ENCODE measurements at places on chromosomes 3 and 15. TPM values are rescaled to one million over a fixed set of nuclear protein-coding genes. Genes with fewer than 3 reads are reported as not detected.

DNA sequence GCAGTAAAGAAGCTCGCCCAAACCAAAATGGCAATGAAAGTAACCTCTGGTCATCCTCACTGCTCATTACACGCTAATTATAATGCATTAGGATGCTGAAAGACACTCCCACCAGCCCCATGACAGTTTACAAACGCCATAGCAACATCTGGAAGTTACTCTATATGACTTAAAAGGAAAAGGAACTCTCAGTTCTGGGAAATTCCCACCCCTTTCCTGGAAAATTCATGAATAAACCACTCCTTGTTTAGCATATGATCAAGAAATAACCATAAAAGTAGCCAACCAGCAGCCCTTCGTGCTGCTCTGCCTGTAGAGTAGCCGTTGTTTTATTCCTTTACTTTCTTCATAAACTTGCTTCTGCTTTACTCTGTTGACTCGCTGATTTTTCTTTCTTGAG lies 164.6 kb downstream of the SMAD6 start:
- peak; percentile 79 for DNase-seq

The DGKG gene
- 1.8 TPM for total RNA-seq

The ALS2CL gene
- total RNA-seq = 5.1 TPM

The GOLGA6B gene
- total RNA-seq = not detected

The ZNF620 gene
- total RNA-seq = 2.9 TPM

The FOXL2 gene
- not detected for total RNA-seq

GRCh38 chr3:189344996-189345395 lies 173.2 kb downstream of the TPRG1 start:
- no peak for DNase-seq

DNA sequence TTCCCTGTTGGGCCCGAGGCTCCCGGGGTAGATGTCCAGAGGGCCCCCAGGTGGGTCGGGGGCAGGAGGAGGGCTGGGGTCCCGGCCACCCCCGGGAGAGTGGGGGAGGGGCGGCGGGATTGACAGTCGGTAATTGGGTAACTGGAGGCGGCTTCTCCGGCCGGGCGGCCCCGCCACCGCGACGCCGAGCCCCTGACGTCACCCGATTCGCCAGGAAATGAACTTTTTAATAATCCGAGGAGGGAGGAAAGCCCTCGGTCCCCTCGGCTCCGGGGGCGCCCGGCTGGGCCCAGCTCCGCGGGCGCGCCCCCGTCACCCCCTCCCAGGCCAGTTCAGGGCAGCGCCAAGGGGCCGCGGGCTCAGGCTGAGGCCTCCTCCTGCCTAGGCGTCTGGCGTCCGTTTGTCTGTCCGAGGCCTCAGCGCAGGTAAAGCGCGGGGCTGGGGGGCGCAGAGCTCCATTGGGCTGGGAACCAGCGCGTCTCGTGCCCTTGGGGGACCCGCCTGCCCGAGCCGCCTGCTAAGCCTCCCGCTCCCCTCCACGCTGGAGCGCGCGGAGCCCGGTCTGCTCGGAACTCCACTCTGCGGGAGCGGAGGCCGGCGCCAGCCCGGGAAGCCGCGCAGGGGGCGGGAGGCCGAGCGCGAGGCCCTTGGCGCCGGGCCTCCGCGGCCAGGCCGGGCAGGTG lies 3.9 kb downstream of the GATA2 start:
- DNase-seq = peak; percentile 47

The CX3CR1 gene
- 1.5 TPM for total RNA-seq

- no peak for DNase-seq
These were observed 128.1 kb upstream of the WNT5A start for GRCh38 chr3:55615039-55615693.

The GRK7 gene
- 0.04 TPM for total RNA-seq

GRCh38 chr3:120855665-120856437 lies 52.2 kb upstream of the STXBP5L start:
- peak; percentile 72 for DNase-seq

GRCh38 chr15:64599716-64600115 lies 139.3 kb downstream of the ZNF609 start:
- DNase-seq = no peak

The IGF1R gene
- 19.7 TPM for total RNA-seq

The C3orf52 gene
- 5.7 TPM for total RNA-seq

DNA sequence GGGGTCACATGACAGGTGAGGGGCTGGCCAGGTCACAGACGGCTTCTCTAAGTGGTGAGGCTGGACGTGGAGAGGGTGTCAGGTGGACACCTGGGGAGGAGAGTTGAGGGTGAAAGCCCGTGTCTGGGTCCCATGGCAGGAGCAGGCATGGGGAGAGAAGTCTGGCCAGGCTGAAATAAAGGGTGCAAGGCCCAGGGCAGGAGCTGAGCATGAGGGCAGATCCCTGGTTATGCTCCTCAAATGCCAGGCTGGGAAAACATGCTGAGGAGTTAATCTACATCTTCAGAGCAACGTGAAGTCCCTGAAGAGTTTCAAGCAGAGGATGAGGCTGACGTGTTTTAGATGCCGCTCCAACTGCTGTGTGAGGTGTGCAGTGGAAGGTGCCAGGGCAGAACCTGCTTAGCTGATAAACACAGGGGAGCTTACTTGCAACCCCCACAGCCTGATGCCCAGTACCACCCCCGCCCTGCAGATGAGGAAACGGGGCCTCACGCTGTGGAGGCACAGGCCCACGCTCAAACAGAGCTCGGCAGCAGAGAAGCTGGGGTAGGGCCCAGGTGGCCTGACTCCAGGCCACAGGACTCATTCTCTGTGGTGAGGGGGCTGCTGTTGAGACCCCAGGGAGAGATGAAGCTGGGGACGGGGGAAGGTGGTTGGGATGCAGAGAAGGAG lies 40.5 kb downstream of the HCN4 start:
- DNase-seq = no peak

- peak; percentile 85 for DNase-seq
These were observed 39.9 kb upstream of the MB21D2 start for GRCh38 chr3:192957441-192958021.

GRCh38 chr3:173652093-173652492 lies 254.5 kb downstream of the NLGN1 start:
- no peak for DNase-seq

- no peak for DNase-seq
These were observed 5.0 kb upstream of the IL17RE start for GRCh38 chr3:9897408-9898372.

DNA sequence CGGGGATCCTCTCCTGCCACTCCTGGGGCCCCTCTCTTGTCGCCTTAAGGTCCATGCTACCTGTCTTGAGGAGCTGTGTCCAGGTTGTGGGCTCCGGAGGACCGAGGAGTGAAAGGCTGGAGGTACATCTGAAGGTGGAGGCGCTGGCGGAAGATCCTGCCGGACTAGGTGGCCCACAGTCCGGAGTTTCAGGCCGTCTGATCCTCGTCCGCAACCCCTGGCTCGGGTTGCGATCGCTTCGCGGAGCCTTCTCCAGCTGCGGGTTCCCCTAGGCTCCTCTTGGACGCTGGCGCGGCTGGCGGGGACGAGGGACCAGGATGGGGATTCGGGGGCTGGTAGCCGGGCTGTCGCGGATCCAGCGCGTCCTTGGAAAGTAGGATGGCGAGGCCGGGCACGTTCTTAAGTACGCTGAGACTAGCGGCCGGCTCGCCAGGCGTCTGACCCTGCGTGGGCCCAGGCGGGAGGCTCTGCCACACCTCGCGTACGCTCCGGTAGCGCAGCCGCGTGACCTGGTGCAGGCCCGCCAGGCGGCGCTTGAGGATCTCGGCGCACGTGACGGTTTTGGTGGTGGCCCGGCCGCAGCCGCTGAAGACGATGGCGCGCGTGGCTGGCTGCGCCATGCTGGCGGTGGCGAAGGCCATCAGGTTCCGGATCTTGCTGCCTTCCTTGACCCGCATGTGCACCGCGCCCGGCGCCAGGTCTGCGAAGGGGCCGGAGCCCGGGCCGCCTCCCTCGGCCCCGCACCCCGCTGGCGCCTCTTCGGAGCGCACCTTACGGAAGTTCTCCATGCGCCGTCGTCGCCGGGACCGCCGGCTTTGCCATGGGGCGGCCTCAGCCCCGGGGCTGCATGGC lies 550 bp downstream of the RPP25 start:
- DNase-seq = peak; percentile 78

DNA sequence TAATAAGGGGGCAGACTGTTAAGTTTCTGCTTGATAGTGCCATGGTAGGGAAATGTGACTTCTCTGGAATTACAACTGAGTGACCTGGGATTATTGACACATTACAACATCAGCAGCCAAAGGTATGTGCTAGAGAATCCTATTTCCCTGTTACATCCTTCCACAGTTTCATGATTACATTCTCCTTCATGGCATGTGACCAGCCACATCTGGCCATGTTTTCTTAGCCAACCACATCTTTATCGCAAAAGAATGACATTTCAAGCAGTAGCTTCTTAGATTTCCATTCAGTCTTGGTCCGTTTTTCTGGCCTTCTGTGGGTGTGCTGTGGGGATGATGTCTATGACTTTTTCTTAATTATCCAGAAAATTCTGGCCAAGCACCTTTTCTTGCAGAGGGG lies 45.4 kb upstream of the CTDSPL start:
- DNase-seq = no peak

DNA sequence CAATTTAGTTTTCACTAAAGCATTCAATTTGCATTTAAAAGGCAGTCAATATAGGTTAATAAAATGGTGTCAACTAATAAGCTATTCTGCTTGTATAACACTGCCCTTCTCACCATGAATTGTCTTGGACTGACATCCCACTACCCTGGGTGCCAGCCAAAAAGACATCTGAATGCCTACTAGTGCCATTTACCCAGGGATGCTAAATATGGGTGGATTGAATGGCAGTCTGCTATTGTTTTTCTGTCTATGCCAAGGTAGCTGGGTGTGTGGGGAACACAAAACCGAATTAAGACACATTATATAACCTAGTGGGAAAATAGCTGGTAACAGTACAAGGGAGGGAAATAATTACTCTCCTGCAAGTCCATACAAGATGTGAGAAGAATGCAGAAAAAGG lies 240.0 kb upstream of the CFAP20DC start:
- DNase-seq = no peak

- peak; percentile 63 for DNase-seq
These were observed 5.2 kb upstream of the EBLN2 start for GRCh38 chr3:73056014-73056844.

The RPLP1 gene
- 693 TPM for total RNA-seq

The TRIM42 gene
- total RNA-seq = not detected

- DNase-seq = no peak
These were observed 1.6 kb upstream of the P3H2 start for GRCh38 chr3:190122198-190122771.

DNA sequence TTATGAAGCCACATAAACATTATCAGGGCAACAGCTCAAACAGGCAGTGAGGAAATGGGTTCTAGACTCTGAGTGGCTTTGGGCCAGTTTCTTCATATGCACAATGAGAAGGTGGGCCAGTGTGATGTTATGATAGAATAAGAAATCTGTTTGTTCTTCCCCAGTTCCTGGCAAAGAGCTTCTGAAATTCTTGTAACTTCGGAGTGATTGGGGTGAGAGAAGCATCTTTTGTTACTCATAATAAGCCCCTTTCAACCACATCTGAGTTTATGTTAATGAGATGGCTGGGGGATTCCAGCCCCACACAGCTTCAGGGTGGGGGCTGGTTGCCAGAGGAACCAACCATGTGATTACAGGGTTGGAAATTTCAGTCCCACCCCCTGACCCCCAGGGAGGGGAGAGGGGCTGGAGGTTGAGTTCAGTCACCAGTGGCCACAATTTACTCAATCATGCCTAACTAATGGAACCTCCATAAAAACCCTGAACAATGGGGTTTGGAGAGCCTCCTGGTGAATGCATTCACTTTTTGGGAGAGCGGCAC lies 57.0 kb upstream of the FRMD4B start:
- DNase-seq = no peak

The DZIP1L gene
- total RNA-seq = 12.8 TPM

DNA sequence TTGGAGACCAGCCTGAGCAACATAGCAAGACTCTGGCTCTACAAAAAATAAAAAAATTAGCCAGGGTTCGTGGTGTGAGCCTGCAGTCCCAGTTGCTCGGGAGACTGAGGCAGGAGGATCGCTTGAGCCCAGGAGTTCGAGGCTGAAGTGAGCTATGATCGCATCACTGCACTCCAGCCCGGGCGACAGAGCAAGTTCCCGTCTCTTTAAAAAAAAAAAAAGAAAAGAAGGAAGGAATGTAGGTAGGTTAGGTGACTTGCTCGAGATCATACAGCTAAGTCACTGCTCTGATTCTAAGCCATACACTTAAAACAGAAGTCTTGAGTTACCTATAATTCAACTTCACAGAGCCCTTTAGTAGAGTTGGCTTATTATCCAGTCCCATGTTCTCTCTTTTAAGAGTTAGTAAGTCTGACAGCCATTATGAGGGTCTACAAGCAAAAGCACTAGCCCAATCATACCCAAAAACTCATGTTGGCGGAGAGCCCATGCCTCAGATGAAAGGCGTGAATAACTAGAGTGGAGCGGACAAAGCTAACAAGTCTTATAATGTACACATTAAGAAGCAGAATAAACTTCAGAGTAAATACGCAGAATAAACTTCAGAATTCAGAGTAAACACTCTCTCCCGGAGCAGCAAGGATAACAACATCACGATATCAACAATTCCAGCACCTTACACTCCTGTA lies 768 bp downstream of the AAGAB start:
- DNase-seq = peak; percentile 35

GRCh38 chr15:26561130-26561529 lies 211.7 kb downstream of the GABRB3 start:
- no peak for DNase-seq

GRCh38 chr3:139794469-139795265 lies 116.9 kb upstream of the NMNAT3 start:
- no peak for DNase-seq

- no peak for DNase-seq
These were observed 206.6 kb upstream of the HES1 start for GRCh38 chr3:193929373-193929772.

- no peak for DNase-seq
These were observed 229.7 kb upstream of the ICE2 start for GRCh38 chr15:60708684-60709083.

DNA sequence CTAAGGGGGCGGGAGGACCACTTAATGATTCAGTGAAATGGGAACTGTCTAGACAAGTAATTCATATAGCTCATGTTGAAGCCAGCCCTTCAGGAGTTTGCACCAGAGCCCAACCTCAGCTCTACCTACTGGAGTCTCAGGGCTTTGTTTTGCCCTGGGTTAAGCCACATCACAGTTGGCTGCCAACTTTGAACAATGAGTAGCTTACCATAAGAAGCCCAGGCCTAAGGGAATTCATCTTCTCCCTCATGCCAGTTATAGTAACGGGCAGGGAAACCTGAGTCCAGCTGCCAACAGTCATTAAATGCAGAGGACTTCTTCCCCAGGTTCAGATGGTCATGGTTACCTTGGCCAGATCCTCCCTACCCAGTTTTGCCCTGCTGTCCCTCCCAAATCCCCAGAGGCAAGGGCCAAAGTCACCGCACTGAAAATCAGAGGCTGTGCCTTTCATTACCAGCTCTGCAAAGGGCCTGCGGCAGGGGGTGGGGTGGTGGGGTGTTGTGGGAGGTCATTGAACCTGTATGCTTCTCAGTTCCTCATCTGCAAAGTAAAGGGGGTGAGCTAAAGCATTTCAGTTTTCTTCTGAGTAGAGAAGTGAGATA lies 302.2 kb upstream of the NR2E3 start:
- no peak for DNase-seq

- peak; percentile 15 for DNase-seq
These were observed 673.4 kb downstream of the MECOM start for GRCh38 chr3:168990134-168990533.

- no peak for DNase-seq
These were observed 11.5 kb downstream of the CRYGS start for GRCh38 chr3:186532598-186533072.
